ENCODE measurements at places on chromosomes 16 and 17.

DNA sequence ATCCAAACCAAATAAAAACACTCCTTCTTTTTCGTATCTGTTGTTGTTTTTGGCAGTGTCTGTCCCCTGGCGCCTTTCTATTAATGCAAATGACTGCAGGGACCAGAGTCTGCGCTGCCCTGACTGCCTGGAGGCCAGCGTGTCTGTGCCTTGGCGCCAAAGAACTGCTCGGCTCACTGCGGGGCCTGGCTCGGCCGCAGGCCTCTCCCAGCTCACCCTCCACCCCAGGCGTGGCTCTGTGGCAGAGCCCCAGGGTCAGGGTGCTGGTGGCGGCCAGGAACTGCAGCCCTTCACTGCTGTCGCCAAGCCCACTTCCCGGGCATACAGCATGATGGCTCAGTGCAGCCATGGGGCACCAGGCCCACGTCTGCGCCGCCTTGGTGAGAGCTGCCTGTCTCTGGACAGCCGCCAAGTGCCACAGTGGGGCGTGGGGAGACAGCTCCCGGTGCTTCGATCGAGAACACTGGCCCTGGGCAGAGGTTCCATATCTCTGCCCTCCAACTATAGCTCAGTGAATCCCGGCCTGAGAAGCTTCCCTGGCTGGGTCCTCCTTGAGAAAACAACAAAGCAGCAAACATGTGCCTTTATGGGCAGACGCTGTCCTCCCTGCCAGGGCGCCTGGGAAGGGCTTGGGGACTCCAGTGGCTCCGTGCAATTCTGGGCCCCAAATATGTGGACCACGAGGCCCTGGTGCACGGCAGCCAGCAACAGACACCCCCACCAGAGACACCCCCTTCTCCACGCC, 11.1 kb downstream of the CANT1 start:
- no peak for DNase-seq

GRCh38 chr16:73015612-73016487, 32.1 kb downstream of the ZFHX3 start:
- no peak for DNase-seq

- no peak for DNase-seq
These were observed 217.0 kb upstream of the CIBAR2 start for GRCh38 chr16:85329059-85329812.

DNA sequence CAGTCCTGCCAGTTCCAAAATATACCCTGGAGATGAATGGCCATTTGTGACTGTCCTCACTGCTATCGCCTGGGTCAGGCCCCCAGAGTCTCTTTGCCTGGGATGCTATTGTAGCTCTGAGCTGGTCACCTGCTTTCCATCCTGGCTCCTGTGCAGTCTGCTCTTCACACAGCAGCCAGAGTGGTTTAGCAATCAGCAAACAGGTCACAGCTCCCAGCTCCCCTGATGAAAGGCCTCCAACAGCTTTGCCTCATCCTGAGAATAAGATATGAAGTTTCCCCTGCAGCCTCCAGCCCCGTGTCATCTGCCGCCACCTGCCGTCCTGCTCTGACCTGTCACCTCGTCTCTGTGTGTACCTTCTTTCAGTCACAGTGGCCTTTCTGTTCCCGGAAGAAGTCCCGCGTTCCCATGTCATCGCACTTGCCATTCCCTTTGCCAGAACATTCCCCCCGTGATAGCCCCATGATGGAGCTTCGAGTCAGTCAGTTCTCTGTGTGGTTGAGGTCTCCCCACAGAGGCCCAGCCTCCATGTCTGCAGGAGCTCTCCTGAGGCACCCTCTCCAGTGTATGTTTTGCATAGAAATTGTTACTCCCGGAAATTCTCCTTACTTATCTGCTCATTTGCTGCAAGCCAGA, 281.5 kb downstream of the SNX29 start:
- DNase-seq = no peak

DNA sequence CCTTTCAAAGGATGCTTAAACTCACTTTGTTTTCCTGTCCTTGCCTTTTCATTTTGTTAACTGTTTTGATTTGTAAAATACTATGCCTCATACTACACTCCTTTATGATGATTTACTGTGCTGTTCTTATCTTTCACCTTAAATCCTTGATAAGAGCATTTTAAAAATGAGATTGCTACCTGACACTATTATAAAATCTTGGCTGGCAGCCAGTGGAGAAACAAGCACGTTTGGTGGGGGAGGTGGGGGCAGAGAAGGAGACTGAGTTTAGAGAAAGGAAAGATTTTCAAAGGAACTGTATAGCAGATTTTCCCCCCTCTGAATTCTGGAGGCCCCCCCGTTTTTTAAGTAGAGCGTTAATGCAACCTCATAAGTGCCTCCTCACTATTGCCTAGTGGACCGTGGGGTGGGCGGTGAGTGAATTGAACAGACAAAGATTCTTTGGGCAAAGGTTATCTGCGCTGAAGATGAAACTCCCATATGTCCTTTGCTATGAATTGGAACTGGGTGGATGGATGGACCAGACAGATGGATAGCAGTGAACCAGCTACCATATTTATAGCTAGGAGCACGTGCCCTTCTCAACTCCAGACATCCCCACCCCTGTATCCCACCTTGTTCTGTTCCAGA, 200.2 kb downstream of the CCDC182 start:
- no peak for DNase-seq

DNA sequence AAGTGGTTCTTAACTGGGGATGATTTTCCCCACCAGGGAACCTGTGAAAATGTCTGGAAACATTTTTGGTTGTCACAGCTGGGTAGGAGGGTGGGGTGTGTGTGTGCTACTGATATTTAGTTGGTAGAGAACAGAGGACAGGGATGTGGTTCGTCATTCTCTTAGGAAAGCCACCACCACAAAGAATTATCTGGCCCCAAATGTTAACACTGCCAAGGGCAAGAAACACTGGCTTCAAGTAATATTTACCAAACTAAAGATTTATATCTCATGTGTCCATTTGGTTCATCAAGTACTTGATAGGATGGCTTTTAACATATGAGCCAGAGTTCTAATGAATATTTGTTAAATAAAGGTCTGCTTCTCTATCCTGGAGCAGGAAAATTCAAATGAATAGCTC, 19.5 kb downstream of the MPHOSPH6 start:
- DNase-seq = no peak

- no peak for DNase-seq
These were observed 350.6 kb upstream of the MAF start for GRCh38 chr16:79950932-79951719.

DNA sequence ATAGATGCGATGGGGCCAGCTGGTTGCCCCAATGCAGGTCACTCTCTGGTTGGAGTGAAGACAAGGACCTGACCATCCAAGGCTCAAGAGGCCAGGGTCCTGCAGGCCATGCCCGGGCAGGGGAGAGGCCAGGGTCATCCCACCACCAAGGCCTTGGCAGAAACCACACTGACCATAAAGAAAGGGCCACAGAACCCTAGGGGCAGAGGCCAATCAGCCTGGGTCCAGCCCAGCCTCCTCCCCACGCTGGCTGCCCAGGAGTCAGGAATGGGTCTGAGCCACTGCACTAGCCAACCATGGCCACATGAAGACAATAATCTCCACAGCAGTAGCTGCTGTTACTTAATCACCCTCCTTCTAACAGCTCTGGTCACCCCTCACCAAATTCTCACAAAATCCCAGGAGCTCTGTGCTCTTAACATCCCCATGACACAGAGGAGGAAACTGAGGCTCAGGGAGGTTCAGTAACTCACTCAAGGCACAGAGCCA, 10.2 kb upstream of the BCAR1 start:
- no peak for DNase-seq

GRCh38 chr17:56595831-56596690, 2.6 kb downstream of the NOG start:
- DNase-seq = no peak

- DNase-seq = no peak
These were observed 167.7 kb upstream of the CIBAR2 start for GRCh38 chr16:85279825-85280545.

DNA sequence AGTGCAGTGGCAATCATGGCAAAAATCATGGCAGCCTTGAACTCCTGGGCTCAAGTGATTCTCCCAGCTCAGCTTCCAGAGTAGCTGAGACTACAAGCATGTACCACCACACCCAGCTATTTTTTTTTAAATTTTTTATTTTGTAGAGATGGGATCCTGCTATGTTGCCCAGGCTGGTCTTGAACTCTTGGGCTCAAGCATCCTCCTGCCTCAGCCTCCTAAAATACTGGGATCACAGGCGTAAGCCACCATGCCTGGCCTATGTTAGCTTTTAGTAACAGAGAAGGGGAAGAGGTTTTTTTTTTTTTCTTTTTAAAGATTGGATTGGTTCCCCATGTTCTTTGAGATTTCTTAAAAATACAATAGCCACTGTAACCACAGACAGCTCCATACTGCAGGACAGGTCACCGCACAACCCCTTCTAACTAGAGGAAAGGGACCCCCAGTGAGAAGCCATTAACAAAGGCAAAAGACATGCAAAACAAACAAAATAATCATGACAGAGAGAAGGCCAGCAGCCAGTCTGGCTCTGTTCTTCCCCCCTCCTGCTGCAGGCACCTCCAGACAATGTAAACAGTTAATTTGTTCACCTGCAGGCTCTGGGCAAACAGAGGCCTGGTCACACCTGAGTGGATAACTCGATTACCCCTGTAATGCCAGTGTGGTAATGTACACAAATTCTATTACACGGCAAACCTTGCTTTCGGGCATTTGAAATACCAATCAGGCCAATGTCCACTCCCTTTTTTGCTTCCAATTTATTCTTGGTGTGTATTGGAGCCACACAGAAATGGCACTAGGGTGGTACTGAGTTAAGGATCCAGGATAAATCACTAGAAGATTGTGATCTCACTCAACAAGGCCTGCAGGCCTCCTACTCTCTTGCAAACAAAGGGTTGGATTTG, 52.9 kb downstream of the SNX11 start:
- DNase-seq = no peak

GRCh38 chr17:79872762-79873161, 33.5 kb upstream of the CBX4 start:
- DNase-seq = no peak

- DNase-seq = no peak
These were observed 82.1 kb downstream of the MSI2 start for GRCh38 chr17:57338257-57338914.

- DNase-seq = no peak
These were observed 54.1 kb downstream of the METRNL start for GRCh38 chr17:83133302-83134121.

DNA sequence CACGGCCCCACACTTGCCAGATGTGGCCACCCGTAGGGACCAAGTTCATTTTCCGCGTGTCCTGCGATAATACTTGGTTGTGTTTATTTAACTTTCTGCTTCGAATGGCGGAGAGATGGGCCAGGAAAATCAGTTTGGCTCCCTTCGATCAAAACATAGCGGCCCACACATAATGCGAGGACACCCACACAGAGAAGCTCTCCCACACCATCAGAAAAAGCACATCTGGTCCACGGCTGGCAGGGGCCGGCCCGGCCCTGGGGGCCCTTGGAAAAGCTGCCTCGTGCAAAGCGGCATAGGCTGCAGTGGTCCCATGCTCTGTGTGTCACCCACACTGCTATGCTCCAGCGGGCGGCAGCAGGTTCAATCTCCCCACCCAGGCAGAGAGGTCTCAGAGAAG, 46.9 kb downstream of the ZNF423 start:
- no peak for DNase-seq

DNA sequence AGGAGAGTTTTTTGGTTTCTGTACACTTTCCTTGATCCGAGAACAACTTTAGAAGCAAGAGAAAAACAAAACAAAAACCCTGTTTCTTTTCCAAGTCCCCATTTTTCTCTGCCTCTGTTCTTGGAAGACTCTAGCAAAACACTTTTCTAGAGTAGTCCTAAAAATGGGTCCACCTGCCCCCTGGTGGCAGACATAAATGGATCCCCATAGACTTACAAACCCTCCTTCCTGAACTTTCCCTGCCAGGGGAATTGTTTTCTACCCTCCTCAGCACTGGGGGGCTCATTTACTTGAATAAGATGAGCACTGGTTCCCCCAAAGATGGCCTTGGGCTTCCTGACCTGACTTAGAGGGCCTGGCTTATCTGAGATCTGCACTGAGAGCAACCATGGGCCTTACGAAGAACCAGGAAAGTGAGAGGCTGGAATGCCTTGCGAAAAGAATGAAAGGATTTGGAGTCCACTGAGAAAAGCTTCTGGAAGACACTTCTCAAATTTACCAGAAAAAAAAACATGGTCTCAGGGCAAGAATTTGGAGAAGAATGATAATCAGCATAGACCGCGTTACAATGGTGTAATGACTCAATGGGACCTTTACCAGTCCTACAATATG, 48.0 kb upstream of the CDYL2 start:
- DNase-seq = no peak

- DNase-seq = no peak
These were observed 11.2 kb downstream of the CD300LB start for GRCh38 chr17:74520016-74520434.

DNA sequence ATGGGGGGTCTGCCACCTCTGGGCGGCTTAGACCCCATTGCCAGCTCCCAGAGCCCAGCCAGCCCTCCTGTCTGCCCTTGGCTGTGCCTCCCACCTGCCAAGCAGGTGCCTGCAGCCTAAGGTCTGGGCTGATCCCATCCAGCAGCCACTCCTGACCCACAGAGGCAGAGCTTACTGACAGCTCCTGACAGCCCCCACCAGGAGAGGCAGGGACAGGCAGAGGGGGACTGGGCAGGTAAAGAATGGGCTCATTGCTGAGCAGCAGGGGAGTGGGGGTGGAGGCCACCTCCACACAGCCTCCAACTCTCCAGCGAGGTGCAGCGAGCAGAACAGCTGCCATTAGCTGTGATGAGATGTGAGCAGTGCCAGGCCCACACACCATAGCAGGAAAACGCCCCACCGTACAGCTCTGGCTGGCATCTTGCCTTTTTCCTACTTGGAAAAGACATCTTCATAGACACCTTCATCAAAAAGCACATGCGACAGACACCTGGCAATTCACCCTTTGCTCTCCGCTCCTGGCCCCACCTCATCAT, 164.4 kb downstream of the C16orf78 start:
- no peak for DNase-seq

GRCh38 chr16:77133706-77134105, 57.3 kb upstream of the MON1B start:
- DNase-seq = no peak

GRCh38 chr17:14346801-14347200, 45.9 kb downstream of the HS3ST3B1 start:
- DNase-seq = no peak

DNA sequence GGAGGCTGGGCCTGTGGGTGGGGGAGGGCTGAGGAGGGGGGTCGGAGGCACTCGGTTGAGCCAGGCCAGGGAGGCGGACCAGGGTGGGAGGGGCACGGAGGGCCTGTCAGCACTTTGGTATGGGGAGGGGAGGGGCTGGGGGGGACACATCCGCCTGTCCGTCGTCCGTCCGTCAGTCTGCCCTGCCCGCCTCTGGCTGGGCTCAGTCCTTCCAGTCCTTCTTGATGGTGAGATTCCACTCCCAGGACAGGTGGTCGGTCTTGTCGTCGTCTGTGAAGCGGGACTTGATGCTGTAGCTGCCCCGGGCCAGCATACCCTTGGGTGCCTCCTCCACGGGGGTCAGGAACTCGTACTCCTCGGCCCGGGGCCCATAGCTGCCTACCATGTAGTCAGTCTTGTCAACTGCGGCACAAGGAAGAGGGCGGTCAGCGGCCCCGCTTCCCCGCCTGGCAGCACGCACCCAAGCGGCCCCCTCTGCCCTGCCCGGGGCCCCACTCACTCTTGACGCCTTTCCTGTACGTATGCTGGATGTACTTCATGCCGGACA, 2.4 kb downstream of the ARHGDIA start:
- DNase-seq = peak; percentile 64

All from AG04450 (cell line).